Activated naive CD4-positive, alpha-beta T cell treated with anti-CD3 and anti-CD28 coated beads, Interleukin-2, amount 50 U/mL, for 72 hours (primary cell): ENCODE measurements at places on chromosomes 3 and 15. TPM values are rescaled to one million over a fixed set of nuclear protein-coding genes. Genes with fewer than 3 reads are reported as not detected.

The DNAH12 gene
- 0.04 TPM for total RNA-seq

DNA sequence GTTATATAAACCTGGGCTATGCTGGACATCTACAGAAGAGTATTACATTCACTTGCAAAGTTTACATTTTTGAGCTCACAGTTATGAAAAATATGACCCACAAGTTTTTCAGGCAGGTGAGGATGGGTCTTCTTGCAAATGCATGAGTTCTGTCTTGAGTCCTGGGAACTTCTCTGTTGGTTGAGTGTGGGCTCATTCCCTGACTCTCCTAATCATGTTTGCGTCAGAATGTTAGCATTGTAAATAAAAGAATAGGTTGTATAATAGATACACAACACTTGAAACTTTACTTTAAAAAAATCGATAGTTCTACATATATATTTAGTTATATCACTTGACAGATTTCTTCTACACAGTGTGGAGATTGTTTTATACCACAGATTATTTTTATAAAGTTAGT is 7.2 kb upstream of the EXOG start:
- no peak for DNase-seq

The FANCD2OS gene
- not detected for total RNA-seq

- DNase-seq: no peak
Observed at GRCh38 chr3:172808969-172809546, 58.5 kb downstream of the ECT2 start.

- DNase-seq: no peak
Observed at GRCh38 chr3:102026656-102027055, 177.3 kb downstream of the NFKBIZ start.

GRCh38 chr15:93830221-93831080 is 400.9 kb upstream of the MCTP2 start:
- DNase-seq: no peak

- no peak for DNase-seq
Observed at GRCh38 chr3:117848606-117849005, 1139.0 kb downstream of the TUSC7 start.

- no peak for DNase-seq
Observed at GRCh38 chr15:74032606-74033561, 38.4 kb downstream of the PML start.

GRCh38 chr3:52983336-52983807 is 62.5 kb downstream of the SFMBT1 start:
- peak; percentile 75 for DNase-seq

DNA sequence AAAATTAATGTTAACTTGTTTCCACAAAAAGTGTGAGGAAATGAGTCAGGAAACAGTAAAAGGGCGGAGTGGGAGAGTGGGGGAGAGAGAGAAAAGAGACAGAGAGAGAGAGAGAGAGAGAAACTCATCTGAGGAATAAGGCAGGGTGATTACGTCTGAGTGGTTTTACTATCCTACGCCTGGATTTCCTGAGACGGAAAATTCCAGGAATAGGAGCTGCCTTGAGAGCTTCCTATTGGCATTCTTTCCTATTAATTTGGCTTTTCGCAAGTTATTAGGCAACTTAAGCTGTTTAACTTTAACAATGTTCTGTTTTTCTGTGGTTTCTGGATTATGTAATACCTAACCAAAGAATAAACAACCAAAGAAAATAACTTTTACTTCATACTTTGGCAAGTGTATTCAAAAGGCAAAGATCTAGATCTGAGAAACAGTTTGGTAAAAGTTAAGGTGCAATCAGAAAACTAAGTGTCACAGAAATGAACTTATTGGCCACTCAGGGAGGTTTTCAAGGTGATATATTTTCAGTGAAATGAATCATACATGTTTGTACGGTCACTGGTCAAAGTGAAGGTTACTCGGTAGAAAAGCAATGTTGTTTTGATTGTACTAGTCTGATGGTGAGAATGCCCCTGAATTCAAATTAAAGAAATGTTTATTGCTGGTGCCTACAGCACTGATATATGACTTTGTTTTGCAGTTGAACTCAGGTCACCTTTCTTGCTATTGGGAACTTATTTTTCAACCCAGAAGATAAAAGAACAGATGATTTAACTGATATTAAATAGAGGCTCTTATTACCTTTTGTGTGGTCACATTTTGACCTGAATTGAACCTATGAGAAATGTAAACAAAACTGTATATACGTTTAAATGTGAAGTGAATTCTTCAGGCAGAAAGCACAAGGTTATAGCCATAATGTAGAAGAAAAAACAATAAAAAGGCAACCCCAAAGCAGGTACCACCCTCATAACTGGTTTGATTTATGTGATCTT is 39.9 kb upstream of the TNFSF10 start:
- peak; percentile 32 for DNase-seq

DNA sequence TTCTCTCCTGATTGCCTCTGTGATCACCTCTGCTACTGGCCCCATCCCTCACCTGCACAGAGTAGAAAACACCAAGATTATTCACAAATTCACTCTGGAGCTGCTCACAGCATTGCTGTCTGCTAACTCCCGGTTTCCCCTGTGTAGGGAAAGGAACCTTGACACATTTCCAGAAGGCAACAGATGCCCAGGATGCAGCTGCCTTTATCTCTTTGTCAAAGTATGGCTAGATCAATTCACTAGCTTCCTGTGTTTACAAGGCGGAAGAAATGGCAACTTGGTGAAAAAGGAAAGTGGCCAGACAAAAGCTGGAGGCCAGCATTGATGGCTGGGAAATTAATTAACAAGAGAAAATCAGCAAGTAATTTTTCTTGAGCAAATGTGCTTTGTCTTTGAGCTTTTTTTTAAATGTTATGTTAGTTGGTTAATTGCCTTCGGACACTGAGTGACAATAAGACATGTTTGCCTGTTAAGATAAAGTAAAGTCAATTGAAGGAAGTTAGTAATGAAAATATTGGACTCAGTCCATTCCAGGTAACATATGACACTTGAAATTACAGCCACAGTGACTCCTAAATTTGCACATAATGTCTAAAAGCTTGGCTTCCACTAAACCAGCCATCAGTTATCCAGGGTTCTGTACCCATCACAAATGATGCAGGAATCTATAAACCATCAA is 394.6 kb upstream of the IL12A start:
- no peak for DNase-seq

GRCh38 chr15:39215015-39215414 is 365.9 kb upstream of the THBS1 start:
- no peak for DNase-seq

- no peak for DNase-seq
Observed at GRCh38 chr3:42053476-42053875, 37.7 kb upstream of the TRAK1 start.

DNA sequence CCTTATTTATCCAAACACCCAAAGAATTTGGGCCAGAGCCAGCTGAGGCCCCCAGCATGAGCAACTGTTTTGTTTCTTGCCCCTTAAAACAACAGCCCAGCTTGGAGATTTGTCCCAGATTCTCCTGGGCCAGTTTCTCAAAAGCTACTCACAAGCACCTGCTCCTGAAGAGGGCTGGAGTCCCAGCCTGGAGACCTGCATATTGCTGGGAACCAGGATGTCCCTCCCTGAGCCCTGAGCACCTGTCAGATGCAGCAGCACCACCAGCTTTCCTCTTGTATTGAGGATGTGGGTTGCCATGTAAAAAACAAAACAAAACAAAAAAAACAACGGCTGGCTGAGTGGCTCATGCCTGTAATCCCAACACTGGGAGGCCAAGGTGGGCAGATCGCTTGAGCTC is 7.0 kb upstream of the RFT1 start:
- no peak for DNase-seq

- DNase-seq: no peak
Observed at GRCh38 chr15:73800662-73801345, 47.7 kb upstream of the INSYN1 start.

DNA sequence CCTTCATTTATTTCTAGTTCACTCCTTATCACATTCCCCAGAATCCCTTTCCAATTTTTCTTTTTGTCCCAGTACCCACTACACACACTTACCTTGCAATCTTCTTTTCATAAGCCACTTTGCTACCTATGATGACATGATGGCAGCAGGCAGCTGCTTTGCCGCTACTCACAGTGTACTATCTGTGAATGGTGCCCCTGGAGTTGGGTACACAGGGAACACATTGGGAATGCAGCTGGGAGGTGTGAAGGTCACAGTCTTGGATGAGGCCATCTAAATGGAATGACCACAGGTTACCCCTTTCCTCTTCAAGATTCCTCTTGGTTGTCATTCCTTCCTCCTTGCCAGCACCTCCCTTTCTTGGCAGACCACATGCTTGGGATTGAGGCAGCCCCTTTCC is 20.8 kb upstream of the TNIK start:
- DNase-seq: no peak

DNA sequence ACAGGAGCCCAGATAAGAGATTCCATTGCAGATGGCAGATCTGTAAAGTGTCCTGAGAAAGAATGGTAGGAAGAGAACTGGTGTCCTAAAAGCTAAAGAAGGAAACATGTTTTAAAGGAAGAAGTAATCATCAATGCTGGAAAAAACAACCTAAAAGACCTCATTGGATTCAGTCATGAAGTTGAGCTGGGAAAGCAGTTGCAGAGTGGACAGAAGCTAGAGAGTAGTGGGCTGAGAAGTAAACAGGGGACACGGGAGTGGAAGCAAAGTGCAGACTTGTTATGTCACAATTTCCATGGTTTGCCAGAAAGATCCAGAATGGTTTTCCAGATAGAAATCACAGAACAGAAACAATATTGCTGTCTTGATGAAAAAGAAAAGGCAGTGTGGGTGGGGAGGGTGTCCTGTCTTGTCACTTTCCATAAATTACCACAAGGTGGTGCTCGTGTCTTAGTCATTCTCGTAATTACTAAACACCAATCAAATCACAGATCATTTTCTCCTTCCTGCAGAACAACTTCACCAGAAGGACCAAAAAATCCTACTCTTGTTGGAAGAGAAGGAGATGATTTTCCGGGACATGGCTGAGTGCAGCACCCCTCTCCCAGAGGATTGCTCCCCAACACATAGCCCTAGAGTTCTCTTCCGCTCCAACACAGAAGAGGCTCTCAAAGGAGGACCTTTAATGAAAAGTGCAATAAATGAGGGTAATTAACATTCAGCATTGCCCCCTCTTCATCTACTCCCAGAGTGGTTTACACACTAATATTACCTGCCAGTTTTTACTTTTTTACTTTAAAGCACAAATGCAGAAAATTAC is 64.5 kb downstream of the KLHL25 start:
- no peak for DNase-seq

DNA sequence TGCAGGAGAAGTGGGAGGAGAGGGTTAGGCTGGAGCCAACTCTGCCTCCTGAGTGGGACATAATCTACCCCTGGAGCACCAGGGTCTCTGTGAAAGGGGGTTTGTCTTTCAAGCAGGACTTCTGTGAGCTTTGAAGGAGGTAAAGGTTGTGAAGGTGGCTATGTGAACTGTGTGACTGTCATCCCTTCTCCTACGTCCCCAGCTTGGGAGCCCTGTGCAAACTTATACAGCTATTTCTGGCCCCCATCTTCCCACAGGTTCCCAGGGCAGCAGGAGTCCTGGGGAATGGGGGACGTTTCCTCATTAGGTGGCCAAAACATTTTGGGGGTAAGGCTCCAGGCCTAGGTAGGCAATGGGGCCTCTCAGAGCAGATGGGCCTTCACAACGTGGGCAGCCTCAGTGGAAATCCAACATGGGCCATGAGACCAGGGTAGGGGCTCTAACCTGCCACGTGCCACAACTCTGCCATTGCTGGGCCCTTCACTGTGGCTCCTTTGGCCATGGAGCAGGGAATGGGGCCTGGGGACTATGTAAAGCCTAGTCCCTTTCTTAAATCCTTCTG is 3.5 kb downstream of the VIPR1 start:
- no peak for DNase-seq

DNA sequence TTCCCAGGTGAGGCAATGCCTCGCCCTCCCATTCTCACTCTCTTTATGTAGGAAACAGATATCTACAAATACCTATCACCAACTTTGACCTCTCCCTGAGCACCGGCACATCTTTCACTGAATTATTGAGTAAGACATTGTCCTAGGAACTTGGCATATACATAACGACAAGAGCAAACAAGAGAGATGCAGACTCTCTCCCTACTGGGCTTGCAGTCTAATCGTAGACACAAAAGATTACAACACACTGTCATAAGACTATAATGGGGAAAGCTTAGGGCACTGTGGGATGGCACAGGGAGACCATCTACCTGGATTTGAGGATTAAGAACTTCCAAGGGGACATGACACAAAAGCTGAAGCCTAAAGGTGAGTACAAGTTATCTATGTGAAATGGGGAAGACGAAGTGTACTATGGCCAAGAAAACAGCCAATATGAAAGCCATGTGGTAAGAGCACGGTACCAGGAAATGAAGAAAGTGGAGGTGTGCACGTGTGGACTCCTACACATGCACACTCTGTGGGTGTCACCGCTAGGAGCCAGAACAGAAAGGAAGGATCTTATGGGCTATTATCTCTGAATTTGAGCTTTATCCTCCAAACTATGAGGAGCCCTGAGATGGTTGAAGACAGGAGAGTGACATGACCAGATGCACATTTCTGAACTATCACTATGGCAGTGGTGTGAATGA is 218.8 kb upstream of the STRIT1 start:
- DNase-seq: no peak

The ACKR4 gene
- total RNA-seq: 1.2 TPM

The TASOR gene
- total RNA-seq: 37.3 TPM

GRCh38 chr3:126549861-126550487 is 8.8 kb downstream of the C3orf22 start:
- no peak for DNase-seq

The SAMD7 gene
- total RNA-seq: not detected

GRCh38 chr3:69542805-69543429 is 157.0 kb upstream of the FRMD4B start:
- DNase-seq: no peak

- no peak for DNase-seq
Observed at GRCh38 chr15:71888797-71889196, 78.4 kb downstream of the NR2E3 start.

The ZBED2 gene
- 306 TPM for total RNA-seq

DNA sequence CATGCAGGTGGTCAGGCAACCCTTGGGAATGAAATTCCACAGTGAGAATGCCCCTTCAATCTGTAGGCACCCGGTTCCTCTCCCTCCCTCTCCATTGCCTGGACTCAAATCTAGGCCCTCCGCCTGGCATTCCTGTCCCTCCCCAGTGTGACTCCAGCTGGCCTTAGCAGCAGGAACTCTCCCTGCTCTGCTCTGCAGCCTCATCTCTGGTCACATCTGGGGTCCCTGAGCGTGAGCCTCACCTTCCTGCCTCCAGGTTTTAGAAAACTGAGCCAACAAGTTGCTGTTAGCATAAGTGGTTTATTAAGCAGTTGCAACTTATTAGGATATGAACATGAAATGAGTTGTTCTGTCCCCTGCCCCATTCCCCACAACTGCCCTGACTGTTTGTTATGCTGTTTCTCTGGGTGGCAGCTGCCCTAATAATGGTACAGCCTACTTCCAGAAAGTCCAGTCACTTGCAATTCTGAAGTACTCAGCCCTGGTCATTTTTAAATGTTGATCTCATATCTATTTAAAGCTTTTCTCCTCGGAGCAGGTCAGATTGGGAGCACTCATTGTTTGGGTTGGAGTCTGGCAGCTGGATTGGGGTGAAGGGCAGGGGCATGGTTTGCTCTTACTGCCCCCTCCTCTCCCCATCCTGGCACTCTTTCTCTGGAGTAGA is 63.0 kb upstream of the ANKRD34C start:
- no peak for DNase-seq

GRCh38 chr3:190101320-190102011 is 19.2 kb downstream of the P3H2 start:
- no peak for DNase-seq
